Right ventricle myocardium inferior (tissue), 1 donor: ENCODE measurements at places on chromosomes 7 and 10. TPM values are rescaled to one million over a fixed set of nuclear protein-coding genes. Genes with fewer than 3 reads are reported as not detected.

GRCh38 chr7:128928882-128929788 is 8.6 kb upstream of the IRF5 start:
- peak; percentile 55 for DNase-seq

GRCh38 chr7:92251181-92251580 is 5.4 kb downstream of the ANKIB1 start:
- no peak for DNase-seq

GRCh38 chr10:77604063-77604462 is 33.5 kb downstream of the KCNMA1 start:
- no peak for DNase-seq

DNA sequence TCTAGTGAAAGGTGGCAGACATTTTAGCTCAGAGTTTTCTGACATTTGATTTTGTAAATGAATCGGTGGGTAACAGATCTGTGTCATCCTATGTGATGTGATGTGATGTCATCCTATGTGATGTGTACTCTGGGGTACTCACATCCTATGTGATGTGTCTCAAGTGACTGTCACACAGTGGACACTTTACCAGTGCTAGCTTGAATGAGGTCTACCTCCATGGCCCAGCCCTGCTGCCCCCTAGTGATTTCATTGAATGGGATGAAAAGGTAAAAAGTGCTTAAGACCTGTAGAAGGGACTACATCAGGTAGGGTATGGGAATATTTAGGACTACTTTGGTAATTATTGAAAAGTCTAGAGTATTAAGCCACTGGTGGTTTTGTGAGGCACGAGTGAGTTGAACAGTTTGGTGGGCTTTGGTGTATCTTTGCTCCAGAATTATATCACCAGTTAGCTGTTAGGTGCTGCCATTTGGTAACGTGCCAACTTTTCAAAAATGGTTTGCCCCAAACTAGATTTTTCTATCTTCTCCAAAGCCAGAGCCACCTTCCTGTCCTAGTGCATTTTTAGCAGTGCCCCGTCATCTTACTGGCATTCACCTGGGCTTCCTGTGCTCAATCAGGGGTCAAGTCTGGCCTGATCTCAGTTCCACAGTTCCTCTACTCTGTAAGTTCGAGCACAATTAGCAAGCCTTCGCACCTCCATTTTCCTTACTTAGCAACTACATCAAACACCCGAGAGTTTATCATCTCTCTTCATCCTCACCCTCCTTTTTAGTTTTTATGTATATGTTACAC is 9.7 kb downstream of the EIF4H start:
- DNase-seq = no peak

Gene TAS2R5
- 0.27 TPM for total RNA-seq

DNA sequence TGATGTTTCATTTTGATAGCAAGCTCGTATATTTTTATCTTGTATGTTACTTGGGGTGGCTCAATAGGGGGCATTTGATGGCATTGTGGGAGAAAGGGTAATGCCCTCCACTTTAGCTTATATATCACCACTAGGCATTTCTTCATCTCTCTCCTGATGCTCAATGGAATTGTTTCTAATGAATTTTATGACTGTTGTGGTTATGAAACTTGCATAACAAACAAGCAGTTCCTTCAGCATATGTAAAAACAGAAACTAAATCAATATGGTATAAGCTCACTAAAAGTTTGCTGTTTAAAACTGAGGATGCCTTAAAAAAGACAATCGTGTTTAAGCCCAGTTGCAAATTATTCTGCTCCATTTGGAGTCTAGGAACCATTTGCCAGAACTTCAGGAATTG is 75.5 kb downstream of the CDK14 start:
- DNase-seq = no peak

Gene CH25H
- total RNA-seq = 0.14 TPM

Gene SPDYE6
- not detected for total RNA-seq

GRCh38 chr7:20305726-20306125 is 25.0 kb upstream of the ITGB8 start:
- DNase-seq = no peak

DNA sequence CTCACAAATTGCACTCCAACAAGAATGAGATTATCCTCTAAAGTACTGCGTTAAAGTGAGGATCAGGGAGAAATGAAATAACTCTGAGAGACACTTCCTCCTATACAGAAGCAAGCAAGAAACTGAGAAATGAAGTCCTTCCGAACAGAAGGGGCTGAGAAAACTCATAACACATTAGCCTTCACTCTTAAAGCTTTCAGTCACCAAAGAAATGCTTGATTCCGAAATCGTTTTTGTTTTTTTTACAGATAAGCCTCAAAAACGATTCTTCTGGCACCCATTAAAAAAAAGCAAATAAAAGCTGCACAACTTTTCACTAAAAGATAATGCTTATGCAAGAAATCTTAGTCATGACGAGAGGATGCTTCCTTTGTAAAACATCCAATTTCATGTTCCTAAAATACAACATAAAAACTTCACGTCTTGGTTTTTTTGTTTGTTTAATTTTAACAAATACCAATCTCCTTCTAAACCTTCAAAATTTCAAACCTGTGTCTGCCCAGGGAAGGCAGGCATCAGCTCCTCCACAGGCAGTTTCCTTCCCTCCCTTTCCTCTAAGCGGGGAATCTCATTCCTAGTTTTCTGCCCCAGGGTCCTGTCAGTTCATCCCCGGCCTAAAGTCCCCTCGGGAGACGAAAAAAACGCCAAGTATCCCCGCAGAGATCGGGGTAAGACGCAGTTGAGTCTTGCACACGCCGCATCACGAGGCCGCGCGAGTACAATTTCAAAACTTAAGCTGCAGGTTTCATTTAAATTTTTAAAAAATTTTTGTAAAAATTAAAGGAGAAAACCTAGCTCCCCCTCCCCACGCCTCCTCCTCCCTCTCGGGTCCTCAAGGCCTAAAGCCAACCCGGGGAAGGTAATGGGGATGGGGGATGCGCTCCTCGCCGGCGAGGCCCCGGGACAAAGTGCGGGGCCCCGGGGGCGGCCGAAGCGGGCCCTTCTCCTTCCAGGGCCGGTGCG is 1.1 kb downstream of the BAZ1B start:
- DNase-seq = no peak

- DNase-seq = no peak
Measured at GRCh38 chr10:70354556-70354955, 27.9 kb downstream of the LRRC20 start.

DNA sequence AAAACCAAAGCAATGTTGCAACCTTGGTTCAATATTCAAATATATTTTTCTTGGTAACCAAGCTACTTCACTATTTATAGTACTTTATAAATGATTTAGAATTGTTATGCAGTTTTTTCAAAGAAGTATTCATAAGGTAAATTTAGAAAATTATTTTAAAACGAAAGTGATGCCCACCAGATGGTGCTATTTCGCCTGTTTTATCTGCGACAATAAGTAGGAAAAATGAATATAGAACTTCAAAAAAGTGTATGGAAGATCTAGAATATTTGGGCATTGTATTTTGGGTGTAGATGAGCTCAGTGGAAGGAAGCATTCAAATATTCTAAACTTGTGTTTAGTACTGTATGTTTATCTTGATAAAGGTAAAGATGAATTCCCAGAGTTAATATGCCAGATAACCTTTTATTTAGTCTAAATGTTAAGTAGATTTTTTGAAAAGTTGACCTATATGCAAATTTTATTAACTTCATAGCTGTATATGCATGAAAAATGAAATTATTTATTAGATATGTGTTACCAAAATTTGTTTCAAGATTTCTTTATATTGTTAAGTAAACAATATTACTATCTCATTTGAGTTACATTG is 93.2 kb downstream of the ADK start:
- DNase-seq = no peak

Gene PSAP
- 1,777 TPM for total RNA-seq
